Activated T-helper 2 cell treated with anti-CD3 and anti-CD28 coated beads, Interferon-gamma antibody, Interleukin-2, Interleukin-4, amounts not matched to agents 10 μg/mL and 5 μg/mL and 100 μg/mL, durations not matched to agents 14 hours and 24 hours and 36 hours (primary cell): ENCODE measurements at places on chromosomes 5 and 9.

DNA sequence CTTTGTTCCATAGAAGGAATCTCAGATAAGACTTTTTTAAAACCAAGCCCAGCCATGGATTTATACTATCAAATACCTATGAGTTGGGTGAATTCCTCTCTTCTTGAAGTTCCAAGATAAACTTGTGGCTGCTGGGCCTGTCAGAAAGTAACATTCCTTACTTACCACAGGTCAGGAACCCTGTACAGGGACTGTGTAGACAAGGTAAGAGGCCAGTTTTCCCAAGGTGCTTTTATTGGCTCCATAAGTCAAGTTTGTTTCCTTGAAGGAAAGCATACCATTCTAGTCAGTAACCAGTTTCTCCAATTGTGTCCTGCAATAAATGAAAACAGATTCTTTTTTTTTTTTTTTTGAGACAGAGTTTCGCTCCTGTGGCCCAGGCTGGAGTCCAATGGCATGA is 8.8 kb upstream of the CLTB start:
- DNase-seq = no peak

- no peak for DNase-seq
Measured at GRCh38 chr9:88664773-88665172, 129.8 kb downstream of the NXNL2 start.

GRCh38 chr5:96778409-96778808 is 29.3 kb downstream of the ERAP1 start:
- no peak for DNase-seq

DNA sequence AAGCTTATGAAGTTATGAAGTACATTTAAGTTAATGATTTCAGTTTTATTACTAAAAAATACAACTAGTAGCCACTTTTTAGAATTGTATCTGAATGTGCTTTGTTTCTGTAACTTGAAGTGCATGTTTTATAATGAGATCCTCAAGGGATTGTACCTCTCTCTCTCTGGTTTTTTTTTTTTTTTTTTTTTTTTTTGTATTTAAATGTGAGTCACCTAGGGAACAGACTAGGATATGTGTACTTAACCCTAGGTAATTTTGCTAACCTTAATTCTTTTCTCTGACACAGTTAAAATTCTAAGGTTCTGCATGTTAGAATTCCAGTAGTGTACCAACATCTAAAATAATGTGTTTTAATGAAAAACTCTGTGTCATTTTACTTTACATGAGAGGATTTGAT is 59.5 kb downstream of the CDC42SE2 start:
- DNase-seq = no peak

DNA sequence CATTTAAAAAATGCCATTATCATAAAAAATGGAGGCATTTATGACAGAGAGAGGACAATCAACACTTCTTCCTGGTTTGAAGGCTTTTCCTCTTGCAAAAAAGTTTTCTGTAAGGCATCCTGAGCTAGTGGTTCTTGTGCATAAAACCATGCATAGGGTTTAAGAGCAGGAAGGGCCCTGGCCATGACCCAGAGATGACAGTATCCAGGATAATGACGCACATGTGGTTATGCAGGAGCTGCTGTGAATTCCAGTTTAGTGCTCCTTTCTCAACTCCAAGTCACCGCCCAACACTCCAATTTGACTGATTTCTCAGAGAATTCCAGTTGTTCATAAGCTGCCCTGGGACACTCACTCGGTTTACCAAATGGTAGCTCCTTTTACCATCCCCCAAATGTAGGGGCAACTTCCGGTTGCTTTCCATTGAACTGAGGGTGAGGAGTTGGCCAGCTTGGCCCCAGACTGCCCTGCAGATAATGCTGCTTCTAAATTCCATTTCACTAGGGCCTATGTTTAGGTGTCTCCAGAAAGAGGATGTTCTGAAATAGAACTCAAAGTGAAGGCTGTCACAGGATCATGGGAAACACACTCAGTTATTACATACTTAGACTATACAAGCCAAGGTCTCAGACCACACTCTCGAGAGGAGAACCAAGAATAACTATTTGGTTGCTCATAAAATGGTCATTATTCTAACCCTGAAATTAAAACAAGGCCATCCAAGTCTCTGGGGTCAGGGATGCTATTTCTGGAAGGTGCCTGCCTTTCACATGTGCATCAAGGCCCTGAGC is 179.1 kb downstream of the SLIT3 start:
- no peak for DNase-seq

- no peak for DNase-seq
Measured at GRCh38 chr9:70901013-70901412, 220.4 kb downstream of the TRPM3 start.

- no peak for DNase-seq
Measured at GRCh38 chr5:176784218-176785165, 25.9 kb upstream of the UNC5A start.

DNA sequence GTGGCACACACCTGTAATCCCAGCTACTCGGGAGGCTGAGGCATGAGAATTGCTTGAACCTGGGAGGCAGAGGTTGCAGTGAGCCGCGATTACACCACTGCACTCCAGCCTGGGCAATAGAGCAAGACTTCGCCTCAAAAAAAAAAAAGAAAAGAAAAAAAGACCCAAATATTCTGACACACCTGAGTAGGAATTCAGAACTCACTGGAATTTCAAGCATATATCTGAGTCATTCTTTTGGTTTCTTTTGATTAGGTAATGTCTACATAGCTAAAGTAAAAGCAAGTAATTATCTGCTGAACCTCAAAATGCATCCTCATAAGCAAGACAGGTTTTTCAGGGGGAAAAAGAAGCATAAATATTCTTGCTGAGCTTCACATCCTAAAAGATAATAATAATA is 35.9 kb downstream of the ANKRD31 start:
- DNase-seq = no peak

- DNase-seq = no peak
Measured at GRCh38 chr9:84949258-84949657, 279.7 kb downstream of the NTRK2 start.
